Mucosa of descending colon (tissue), 3 donors: ENCODE measurements at places on chromosomes 3 and 15. TPM values are rescaled to one million over a fixed set of nuclear protein-coding genes. Genes with fewer than 3 reads are reported as not detected.

DNA sequence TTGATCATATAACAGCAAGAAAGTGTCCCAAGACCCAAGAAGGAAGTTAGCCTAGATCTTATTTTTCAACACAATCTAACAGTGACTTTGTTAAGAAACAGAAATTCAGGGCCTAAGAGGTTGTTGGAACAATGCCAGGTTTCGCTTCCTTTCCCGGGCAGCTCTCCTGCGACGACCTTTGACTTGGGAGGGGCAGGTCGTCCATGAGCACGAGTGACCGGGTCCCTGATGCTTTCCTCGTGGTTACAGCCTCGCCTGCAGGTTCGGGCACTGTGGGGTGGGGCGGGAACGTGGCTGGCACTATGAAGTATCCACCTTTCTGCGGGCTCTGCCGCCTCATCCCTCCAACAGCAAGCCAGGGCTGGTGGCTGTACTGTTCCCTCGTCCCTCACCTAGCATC, 90.1 kb upstream of the RGMA start:
- DNase-seq, result peak; percentile 75

DNA sequence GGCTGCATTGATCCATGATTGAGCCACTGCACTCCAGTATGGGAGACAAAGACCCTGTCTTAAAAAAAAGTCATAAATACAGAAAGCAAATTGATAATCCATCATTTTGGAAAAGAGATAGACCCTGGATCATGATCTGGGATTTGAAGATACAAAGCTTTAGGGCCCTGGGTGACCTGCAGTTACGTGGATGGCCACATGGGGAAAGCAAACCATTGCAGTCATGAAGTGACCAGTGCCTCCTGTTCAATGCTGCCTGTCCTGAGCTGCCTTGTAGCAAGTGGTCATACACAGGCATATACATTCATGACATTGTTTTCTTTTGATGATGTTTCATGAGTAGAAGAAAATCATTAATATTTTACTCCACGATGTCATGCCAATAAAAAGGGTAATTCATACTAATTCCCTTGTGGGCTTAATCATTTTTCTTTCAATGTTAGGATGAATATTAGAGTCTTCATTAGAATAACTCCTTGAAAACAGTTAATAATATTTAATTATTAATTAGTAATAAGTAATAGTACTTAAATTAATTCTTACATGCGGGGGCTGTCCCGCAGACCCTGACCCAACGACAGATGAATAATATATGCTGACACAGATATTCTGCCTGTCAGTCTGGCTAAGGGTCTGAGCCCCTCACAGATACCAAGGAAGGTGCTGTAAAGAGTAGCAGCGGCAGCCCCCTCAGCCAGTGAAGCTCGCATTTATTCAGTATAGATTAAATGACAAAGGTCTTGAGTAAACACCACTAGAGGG, 109.0 kb upstream of the UNC13C start:
- no peak for DNase-seq

GRCh38 chr3:152835601-152836102, 721 bp downstream of the P2RY1 start:
- no peak for DNase-seq

GRCh38 chr3:32184187-32184730, 54.2 kb upstream of the CMTM8 start:
- no peak for DNase-seq

The ALPK3 gene
- total RNA-seq, result 1.3 TPM

DNA sequence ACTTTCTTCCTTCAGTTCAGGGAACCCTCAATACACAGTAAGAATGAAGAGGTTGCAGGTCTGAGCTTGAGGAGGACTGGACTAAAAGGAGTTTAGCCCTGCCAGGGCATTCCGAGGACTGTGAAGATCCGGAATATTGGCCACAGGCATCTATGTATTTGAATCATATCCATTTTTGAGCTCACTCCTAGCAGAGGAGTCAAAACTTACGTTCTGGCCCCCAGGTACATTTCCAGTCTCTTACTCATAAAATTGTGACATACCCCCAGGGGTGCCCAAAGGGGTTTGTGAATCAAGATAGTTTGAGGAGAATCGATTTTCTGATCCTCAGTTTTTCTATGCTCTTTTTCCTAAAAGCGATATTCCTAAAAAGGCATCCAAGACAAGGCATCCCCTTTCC, 27.6 kb upstream of the SRP14 start:
- no peak for DNase-seq

DNA sequence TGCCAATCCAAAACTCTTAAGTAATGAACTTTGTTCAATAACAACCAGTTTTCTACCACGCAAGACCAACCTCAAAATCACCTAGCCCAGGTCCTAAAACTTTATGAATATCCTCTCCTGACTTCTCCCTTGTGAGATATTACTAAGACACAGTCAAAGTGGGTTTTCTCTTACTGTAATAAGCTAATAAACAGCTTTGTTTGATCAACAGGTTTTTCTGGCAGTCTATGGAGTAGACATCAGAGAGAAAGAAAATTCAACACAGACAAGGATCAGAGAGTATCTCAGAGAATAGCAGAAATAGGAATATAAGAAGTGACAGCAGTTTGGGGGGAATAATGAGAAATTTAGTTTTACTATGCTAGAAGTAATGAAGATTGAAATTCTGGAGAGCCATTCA, 79.6 kb downstream of the NR2E3 start:
- no peak for DNase-seq

- DNase-seq, result no peak
Measured at GRCh38 chr3:153291059-153291685, 129.1 kb downstream of the RAP2B start.

GRCh38 chr3:134034005-134034785, 4.5 kb upstream of the SLCO2A1 start:
- DNase-seq, result no peak

- DNase-seq, result no peak
Measured at GRCh38 chr15:79078763-79079410, 11.7 kb downstream of the RASGRF1 start.

GRCh38 chr3:149314807-149315578, 18.4 kb downstream of the TM4SF18 start:
- DNase-seq, result no peak

The FMN1 gene
- total RNA-seq, result 30.8 TPM

- DNase-seq, result no peak
Measured at GRCh38 chr3:11808231-11808630, 38.5 kb downstream of the TAMM41 start.

- no peak for DNase-seq
Measured at GRCh38 chr3:58307639-58308215, 1.4 kb downstream of the HTD2 start.

The KBTBD8 gene
- total RNA-seq, result 2.7 TPM

- no peak for DNase-seq
Measured at GRCh38 chr15:53490341-53490740, 269.1 kb downstream of the WDR72 start.

The LSAMP gene
- total RNA-seq, result 1.9 TPM

- DNase-seq, result peak; percentile 18
Measured at GRCh38 chr15:64515196-64515595, 54.8 kb downstream of the ZNF609 start.

The FETUB gene
- not detected for total RNA-seq

The UNC13C gene
- total RNA-seq, result 0.06 TPM

- no peak for DNase-seq
Measured at GRCh38 chr3:118970819-118971218, 63.8 kb downstream of the IGSF11 start.

DNA sequence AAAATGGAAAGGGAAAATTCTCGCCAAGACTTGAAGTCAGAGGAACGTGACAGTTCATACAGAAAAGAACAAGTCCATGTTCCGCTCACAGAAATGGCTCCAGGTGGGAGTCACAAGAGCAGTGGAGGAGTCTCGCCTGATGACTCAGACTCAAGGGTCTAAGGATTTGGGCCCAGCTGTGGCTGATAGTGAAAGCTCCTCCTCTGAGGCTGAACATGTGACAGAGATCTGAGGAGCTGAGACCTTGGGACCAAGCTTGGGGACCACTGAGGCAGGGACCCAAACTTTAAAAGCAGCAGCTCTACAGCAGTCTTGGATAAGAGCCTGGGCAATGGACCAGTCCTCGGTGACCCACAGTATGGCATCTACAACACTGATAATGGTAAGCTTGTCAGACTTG, 9.3 kb upstream of the VEPH1 start:
- no peak for DNase-seq

- no peak for DNase-seq
Measured at GRCh38 chr15:101371519-101371918, 76.5 kb upstream of the SNRPA1 start.

GRCh38 chr15:44536302-44536961, 515 bp upstream of the EIF3J start:
- peak; percentile 93 for DNase-seq

- no peak for DNase-seq
Measured at GRCh38 chr3:59443618-59444293, 393.9 kb upstream of the CFAP20DC start.

- DNase-seq, result no peak
Measured at GRCh38 chr3:152203652-152204051, 65.1 kb upstream of the MBNL1 start.

DNA sequence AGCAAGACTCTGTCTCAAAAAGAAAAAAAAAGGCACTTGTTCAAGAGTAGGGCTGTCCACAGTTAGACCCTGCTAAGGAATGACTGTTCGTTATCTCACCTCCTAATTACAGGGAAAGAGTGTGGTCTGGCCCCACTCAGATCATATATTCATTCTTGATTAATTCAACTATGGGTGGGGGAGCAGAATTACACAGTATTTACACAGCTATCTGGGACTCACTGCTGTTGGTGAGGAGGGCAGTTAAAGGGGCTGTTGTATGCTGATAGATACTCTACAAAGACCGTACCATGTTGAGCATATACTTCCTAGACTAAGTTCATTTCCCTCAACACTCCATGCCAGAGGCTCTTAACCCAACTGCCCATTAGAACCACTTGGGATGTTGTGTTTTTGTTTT, 3.8 kb upstream of the ZNF620 start:
- DNase-seq, result no peak

The CILP gene
- 2.7 TPM for total RNA-seq

- no peak for DNase-seq
Measured at GRCh38 chr3:121997372-121997771, 24.7 kb downstream of the ILDR1 start.

DNA sequence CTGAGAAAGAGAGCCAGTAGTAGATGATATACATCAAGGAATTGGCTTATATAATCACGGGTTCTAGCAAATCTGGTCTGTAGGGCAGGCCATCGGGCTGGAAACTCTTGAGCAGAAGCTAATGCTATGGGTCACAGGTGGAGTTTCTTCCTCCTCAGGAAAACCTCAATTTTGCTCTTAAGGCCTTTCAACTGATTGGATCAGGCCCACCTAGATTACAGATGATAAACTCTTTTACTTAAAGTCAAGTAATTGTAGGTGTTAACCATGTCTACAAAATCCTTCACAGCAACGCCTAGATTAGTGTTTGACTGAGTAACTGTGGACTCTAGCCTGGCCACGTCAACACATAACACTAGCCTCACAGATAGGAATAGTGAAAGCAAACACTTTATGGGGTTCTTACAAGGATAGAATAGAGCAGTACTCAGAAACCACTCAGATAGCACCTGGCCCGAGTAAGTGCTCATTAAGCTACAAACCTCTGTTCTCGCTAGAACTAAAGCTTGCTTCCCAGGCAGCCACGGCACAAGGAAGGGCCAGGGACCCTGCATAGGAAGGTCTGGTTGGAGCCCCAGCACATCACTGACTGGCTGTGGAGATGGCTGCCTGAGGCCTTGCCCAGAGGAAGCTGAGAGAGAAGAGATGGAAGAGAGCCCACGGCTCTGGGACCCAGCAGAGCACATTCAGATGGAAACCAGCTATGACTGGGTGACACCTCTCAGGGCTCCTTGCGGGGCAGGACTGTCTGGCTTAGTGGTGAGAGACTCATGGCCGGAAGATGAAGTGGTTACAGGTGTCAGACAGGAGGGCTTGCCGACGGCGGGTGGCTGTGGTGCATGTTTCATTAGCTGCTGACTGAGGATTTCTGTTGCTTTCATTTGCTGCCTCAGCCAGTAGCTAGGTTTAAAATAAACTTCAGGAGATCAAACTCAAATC, 202.5 kb upstream of the TLE3 start:
- peak; percentile 55 for DNase-seq

DNA sequence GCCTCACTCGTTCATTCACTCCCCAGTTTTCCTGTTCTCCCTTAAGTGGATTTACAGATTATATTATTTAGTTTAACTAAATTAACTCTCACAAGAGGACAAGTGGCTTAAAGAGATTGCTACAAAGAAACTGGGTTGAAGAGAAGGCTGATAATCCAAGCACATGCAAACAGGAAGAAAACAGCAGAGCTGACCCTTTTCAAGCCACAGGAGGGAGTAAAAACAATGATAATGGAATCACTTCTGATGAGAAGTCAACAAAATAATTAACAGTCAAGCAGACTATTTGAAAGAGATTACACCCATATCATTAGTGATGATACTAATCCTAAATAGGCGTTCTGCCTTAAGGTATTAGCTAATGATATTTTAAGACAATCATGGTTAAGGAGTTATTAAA, 31.7 kb downstream of the BOC start:
- DNase-seq, result no peak

DNA sequence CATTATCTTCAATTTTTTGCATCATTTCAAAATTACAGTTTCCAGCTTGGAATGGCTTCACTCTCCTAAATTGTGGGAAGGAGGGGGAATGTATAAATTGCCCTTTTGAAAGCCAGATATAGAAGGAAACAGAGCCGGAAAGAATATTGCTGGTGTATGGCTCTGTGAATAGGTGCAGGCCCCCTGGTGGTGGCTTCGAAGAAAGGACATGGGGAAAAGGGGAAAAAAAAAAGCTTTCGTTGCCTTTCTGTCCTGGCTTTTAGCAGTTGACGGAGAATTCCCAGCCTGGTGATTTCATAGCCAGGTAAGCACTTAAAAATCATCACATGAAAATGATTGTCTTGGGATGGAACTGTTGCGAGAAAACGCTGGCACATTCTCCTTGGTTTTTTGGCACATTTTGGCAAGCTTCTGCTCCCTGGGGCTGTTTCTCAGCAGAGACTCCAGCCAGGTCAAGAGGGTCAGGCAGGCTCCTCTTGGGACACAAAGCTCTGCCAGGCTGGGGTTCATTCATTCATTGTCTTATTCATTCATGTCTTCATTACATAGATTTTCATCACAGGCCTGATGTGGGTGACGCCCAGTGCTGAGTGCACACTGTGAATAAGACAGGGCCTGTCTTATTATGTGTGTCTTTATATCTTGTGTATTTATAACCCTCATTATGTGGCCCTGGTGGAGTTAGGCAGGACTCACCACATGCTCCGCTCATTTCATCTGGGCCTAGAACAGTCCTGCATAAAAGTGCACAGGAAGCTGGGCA, 300.0 kb upstream of the TPM1 start:
- DNase-seq, result no peak

DNA sequence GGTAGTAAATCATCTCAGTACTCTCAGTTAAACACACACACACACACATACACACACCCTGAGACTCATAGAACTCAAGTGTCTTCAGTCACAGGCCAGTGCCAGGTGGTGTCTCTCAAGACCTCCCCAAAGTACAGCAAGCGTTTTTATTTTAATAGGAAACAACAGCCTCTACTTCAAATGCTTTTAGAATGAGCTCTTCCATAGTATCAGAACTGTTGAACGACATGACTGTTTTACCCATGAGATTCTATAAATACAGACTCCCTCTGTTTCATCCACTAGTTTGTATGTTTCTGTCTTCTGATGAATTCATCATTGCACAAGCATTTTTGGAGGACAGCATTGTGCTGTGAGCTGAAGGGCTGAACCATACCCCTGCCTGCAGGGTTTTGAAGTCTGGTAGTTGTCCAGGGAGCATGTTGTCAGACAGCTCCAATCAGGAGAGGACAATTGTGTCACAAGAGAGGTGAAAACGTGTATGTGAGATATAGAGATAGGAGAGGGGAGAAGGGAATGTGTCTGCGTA, 201.0 kb upstream of the BCL6 start:
- DNase-seq, result no peak
